ENCODE measurements at places on chromosomes 16 and 17.

DNA sequence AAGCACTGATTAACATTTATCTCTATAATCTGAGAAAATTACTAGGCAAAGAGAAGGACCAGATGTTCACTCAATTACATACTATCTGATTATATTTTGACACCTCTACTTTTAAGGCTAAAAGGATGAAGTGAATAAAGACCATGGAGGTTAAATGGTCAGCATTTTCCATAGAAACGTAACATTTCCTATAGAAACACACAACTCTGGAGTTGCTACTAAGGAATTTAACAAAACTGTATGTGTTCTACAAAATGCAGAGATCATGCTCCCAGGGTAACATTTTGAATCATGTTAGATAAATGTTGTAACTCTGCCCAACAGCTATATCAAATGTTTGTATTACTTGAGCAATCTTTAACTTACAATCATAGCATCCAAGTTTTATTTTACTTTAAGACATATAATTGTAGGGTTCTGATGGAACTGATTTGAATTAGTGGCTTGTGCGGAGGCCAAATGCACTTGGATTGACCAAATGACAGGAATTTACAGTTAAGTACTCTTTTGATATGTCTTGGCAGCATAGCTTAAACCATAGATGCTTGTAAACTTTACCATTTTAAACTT is 97.7 kb downstream of the RPGRIP1L start:
- DNase-seq = no peak

GRCh38 chr16:13348416-13348815 is 447.0 kb downstream of the SHISA9 start:
- DNase-seq = no peak

- no peak for DNase-seq
These were observed 2.3 kb upstream of the ACTG1 start for GRCh38 chr17:81514739-81515529.

DNA sequence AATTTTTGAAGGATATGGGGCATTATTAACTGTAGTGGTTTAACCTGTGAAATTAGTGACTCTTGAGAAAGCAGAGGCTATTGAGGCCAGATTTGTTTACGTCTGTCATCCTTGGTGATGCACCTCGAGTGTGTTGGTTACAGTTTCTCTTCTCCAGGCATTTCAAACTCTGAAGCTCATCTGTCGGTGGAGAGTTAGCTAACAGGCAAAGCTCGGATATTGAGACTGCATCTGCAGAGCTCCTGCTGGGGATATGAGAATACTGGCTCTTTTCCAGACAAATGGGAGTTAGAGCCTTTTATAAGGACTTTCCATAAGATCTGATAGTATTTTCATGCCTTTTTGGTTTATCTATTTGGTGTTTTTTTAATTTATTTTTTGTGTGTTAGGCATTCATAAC is 6.7 kb downstream of the CLEC16A start:
- DNase-seq = no peak

DNA sequence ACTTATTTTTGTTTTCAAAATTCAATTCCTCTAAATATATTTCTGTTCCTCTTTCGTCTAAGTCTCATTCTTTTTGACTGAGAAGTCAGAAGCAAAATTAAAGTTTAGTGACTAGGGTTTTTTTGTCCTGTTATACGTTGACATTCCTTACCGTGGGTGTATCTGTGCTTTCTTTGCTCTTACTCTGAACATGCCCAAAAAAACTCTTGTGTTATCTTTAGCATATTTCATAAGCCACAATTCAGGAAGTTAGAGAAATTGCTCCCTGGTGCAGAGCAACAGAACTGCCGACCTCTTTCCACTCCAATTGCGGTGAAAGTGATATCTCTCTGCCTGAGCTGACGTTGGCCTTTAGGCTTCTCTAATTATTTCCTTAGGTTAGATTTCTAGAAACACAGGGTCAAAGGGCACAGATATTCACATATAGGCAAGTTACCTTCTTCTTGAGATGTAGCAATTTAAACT is 65.7 kb downstream of the CENPV start:
- no peak for DNase-seq

All from esophagus squamous epithelium (tissue), 5 donors.